Activated CD4-positive, alpha-beta T cell treated with anti-CD3 and anti-CD28 coated beads, Interleukin-2, Interleukin-4, amounts not matched to agents 100 ng/mL and 50 ng/mL, durations not matched to agents 16 hours and 8 hours (primary cell): ENCODE measurements at places on chromosomes 7 and 10.

DNA sequence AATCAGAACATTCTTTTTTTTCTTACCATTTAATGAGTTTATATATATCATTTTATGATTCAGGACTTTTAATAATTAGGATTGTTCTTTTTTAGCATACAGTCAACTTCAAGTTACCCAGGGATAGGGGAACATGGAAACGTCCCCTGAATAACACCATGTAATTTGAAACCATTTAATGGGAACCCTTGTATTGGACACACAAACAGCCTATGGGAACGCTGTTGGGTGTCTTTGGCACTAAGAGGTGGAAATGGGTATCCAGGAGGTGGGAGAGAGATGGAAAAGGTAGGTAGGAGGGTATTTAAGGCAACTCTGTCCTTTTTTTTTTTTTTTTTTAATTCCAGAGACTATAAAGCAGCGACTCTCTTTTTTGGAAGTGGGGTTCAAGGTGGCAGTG lies 2.6 kb downstream of the LUC7L2 start:
- DNase-seq: no peak

- DNase-seq: no peak
Measured at GRCh38 chr10:75506930-75507329, 75.5 kb downstream of the LRMDA start.

DNA sequence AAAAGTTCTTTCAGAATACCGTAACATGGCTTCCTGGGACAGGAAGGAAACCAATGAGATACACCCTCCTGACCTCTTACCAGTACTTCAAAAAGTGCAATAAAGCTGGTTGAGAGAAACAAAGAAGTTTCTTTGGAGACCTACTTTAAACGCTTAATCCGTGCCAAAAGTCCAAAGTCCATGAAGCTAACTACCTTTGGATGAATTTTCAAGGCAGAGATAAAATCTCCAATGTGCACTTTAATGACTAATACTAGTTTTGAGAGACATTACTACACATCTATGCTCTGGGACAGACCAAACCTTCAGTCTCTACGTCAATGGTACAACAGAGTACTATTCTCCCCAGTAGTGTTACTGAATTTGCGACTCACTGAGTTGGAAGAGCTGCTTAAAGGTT lies 46.1 kb downstream of the UBE2H start:
- DNase-seq: peak; percentile 11

GRCh38 chr7:37216923-37217322 lies 231.7 kb downstream of the ELMO1 start:
- DNase-seq: no peak

GRCh38 chr10:77905086-77905748 lies 21.3 kb downstream of the DLG5 start:
- no peak for DNase-seq

GRCh38 chr10:109741712-109742111 lies 181.6 kb downstream of the XPNPEP1 start:
- DNase-seq: no peak

DNA sequence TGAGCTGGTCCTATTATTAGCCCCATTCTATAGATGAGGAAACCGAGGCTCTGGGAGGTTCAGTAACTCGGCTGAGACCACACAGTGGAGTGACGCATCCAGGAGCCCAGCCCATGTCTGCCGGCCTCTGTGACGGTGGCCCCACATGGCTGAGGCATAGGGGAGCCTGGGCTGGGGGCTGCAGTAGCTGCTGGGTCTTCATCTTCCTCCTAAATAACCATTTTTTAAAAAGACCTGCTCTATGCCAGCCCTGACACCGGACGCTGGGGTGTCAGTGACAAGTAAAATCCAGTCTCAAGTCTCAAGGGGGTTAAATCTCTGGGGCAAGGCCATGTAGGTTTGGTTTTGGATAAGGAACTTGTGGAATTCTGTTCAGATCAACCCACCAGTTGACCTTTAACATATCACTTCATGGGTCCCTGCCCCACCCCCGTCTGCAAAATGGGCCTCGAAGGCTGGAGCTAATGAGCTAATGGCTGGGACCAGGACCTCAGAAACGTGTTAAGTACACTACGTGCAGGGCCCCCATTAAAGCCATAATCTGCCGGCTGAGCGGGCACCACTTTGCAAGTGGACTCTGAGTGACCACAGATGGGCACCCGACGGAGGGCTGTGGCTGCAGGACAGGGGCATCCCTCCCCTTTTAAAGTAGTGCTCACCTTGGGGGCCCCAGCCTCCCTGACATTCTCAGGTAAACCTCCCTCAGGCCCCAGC lies 136.5 kb upstream of the UNC5B start:
- no peak for DNase-seq

GRCh38 chr10:68342909-68343516 lies 10.3 kb upstream of the PBLD start:
- no peak for DNase-seq
